Stimulated activated CD8-positive, alpha-beta memory T cell treated with anti-CD3 and anti-CD28 coated beads, Interleukin-4, amount 100 ng/mL, for 24 hours (primary cell): ENCODE measurements at places on chromosomes 2 and 18.

- DNase-seq: no peak
Observed at GRCh38 chr2:28802975-28803429, 7.6 kb upstream of the SPDYA start.

DNA sequence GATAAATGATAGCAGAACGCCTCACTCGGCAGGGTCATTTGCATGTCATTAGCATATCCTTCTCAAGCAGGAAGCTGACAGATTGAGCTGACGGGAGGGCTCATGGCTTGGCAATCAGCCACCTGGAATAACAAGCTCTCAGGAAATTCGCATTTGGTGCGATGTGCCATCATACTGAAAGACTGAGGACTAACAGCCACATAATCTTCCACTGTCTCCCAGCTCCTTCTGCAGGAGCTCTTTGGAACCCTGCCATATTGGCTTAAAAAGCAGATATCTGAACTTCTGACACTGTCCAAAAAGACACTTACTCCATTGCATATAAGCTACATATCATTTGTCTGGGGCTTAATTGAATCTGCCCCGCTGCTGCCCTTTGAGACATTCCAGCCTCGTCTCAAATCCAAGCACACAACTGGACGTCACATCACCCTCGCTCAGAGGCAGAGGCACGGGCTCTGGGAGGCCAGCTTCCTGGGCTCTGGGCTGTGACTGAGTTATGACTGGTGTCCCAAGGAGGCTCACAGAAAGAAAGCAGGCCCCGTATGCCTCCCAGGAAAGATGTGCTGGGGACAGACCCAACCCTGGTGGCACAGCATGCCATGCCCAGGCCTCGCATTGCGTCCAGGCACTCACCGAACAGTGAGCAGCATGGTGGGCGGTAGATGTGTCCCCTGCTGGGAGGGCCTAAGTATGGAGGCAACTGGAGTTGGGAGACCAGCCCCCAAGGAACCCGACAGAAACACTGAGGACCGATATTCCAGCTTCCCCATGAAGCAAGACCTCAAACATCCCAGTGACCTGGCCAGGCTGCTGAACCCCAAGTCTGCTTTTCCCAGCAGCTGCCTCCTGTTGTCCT, 228.0 kb downstream of the ATAD2B start:
- DNase-seq: no peak

DNA sequence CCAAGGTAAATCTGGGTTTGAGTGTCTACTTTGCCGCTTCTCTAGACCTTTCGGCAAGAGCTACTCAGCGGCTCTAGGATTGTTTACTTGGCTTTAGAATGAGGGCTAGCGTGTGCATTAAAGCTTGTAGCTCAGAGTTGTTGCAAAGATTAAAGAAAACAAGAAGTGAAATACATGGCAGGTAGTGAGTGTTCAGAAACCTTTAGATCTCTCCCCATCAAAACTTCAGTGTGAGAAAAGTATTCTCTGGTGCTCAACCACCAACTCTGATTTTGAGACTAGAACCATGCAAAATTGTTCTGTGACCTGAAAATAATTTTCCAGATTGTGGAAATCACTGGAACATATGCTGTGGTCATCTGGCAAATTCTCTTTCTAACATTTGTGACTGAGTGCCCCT, 512.0 kb downstream of the CMPK2 start:
- no peak for DNase-seq

- DNase-seq: no peak
Observed at GRCh38 chr2:70123051-70123828, 36.0 kb downstream of the PCBP1 start.

GRCh38 chr18:80143881-80144280, 34.8 kb downstream of the ADNP2 start:
- no peak for DNase-seq

DNA sequence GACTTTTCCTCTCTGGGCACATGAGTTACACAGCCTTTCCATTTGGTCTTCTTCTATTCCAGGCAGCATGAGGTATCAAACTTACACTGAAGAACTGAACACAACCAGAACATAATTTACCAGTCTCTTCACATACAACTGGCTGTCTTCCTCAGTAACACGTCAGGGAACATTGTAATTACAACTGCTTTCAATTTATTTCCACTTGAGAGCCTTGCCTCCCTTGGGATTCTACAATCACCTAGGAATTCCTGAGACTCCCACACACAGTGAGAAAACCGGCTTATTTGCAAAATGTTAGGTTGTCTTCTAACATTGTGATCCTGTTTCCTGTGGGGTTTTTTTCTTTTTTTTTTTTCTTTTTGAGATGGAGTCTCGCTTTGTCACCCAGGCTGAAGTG, 149.9 kb downstream of the TMX3 start:
- no peak for DNase-seq

DNA sequence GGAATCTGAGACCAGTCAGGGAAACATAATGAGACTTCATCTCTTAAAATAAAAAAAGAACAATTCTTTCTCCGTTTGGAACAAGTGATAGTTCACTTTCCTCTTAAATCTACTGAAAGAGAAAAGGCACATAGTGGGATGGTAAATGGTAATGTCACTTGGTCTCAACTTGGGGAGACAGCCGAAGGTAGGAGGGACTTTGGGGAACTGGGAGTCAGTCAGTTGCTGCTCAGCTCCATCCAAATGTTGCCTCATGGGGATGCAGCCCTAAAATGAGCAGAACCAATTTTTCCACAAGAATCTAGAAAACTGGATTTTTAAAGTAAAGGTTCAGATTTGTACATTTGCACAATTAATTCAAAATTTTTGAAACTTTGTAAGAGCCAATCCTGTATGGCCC, 19.2 kb downstream of the RASGRP3 start:
- DNase-seq: no peak

DNA sequence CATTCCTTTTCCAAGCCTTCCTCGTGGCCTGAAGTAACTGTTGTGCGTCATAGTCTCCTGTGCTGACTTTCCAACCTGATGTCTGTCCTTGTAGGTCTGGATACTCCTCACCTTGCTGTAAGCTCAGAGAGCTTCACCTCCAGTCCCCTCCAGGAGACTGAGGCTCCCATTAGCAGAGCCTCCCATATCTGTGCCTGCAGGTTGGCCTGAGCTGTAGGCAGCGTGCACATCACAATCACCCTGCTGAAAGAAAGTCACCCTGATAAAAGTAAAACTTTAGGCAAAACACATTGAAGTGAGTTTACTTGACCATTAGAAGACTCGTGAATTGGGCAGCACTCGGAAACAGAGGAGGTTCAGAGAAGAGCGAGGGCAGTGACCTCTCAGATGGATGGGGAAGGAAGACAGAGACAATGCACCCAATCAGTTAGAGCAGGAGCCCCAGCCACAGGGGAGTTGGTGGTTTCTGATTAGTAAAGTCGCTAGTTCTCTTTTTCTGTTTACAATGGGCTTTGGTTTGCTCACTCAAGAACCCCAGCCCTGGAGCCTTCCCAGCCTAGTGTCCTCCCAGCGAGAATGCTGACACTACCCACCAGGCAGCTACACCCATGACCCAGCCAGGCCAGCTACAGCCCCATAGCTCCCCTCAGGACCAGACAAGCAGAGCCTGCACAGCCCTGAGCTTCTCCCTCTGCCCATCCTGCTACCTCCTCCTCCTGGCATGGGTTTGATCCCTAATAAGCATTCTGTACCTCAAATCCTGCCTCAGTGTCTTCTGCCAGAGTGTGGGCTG, 12.1 kb upstream of the TPO start:
- DNase-seq: no peak

- no peak for DNase-seq
Observed at GRCh38 chr2:171436307-171436706, 2.3 kb downstream of the DCAF17 start.

DNA sequence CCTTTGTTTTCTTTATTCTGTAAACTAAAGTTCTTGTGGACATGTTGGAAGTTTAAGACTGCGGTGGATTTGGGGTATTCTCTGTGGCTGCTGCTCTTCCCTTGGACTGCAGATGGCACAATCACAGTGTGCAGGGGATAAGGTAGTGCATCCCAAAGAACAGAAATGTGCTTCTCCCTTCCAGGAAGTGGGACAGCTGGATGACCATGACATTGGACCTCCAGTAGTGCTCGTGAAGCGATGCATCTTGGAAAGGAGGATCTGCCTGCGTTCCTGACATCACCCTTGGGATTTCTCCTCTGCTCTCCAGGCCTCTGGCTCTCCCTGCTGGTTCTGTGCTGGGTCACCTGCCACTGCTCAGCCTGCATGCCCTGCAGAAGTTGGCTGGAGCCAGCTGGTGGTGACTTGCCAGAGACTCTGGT, 109.9 kb downstream of the SLC4A3 start:
- no peak for DNase-seq

DNA sequence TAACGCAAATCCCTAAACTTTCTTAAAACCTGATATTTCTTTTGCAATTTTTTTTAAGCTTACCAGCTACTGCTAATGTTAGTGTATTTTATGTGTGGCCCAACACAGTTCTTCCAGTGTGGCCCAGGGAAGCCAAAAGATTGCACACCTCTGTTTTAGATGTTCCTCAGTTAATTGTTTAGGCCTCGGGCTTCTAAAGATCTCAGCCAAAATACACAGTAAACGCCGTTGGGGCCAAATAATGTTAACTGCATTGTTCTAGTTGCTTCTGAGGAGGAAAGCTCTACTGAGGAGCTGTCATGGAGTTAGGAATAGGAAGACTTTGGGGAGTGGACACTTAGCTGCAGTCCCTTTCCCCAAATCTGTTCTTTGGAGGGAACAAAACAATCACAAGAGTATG, 2.0 kb downstream of the HSPE1 start:
- no peak for DNase-seq

DNA sequence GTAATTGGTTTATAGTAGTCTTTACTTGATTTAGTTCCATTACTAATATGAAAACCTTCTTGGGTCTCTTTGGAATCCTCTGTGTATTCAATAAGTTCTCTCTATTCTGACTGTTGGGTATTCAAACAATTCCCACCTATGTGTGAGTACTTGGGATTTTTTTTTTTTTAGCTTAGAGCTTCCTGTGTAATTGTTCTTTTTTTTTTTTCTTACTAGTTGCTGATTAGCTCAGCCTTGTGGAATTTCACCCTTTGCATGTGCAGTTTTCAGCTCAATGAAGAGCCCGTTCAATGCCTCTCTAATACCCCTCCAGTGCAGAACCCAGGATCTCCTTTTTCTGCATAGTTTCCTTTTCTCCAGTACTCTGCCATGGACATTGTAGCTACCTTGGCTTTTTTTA, 339.1 kb upstream of the GALNT5 start:
- no peak for DNase-seq

- DNase-seq: no peak
Observed at GRCh38 chr2:237294460-237294859, 119.5 kb downstream of the COL6A3 start.

DNA sequence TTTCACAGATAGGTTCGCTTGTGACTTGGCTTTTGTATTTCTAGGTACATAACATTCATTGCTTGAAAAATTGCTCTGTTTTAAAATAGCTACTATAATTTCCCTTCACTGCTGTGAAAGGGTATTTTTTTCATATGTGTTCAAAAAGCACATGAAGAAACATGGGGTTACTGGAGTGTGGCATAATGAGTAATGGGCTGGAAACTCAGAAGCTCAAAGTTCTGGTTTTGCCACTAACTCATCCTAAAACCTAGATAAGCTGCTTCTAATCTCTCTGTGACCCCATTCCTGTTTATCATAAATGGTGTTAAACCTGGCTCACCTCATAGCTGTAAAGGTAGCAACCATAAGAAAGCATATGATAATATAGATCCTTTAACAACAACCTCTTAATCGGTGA, 319.3 kb downstream of the PTPRM start:
- DNase-seq: no peak

- no peak for DNase-seq
Observed at GRCh38 chr2:223644136-223644535, 42.0 kb upstream of the SCG2 start.

- no peak for DNase-seq
Observed at GRCh38 chr18:56124186-56124585, 514.2 kb downstream of the TXNL1 start.

GRCh38 chr2:199160677-199161465, 296.9 kb downstream of the SATB2 start:
- no peak for DNase-seq

DNA sequence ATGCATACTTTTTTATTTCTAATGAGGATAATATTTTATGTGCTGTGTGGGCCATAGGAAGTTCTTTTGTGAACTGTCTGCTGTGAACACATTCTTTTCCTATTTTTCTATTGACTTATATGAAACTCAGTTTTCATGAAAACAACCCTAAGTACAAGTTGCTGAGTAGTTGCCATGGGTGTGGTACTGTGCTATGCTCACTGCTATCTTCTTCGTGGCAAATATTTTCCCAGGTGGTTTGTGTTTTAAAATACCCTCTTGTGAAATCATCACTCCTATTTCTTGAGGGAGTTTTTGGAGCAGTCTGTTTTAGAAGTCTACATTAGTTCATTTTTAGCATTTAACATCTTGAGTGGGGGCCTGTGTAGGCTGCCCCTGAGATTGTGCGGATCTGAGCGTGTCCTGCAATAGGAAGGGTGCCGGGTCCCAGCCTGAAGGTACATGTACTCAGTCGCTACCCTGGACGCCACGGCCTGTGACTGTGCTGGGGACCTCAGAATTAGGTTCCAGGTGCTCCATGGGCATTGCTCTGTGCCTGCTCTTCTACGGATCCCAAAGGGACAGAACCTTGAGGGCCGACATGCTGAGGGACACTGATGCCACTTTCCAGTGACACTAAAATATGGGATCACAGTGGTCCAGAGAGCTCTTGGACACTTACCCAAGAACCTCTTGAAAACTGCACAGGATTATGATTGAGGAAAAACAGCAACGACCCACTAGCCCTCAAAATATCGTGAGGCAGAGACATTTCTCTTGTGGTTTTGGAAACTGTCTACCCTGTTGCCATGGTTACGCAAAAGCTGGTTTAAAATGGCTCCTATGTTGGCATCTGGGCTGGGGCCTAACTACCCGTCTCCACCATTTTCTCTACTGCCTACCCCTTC, 480.4 kb downstream of the TGIF1 start:
- no peak for DNase-seq

- no peak for DNase-seq
Observed at GRCh38 chr18:31432316-31432715, 15.2 kb upstream of the DSG3 start.

- no peak for DNase-seq
Observed at GRCh38 chr2:179020156-179020750, 29.7 kb downstream of the CCDC141 start.

DNA sequence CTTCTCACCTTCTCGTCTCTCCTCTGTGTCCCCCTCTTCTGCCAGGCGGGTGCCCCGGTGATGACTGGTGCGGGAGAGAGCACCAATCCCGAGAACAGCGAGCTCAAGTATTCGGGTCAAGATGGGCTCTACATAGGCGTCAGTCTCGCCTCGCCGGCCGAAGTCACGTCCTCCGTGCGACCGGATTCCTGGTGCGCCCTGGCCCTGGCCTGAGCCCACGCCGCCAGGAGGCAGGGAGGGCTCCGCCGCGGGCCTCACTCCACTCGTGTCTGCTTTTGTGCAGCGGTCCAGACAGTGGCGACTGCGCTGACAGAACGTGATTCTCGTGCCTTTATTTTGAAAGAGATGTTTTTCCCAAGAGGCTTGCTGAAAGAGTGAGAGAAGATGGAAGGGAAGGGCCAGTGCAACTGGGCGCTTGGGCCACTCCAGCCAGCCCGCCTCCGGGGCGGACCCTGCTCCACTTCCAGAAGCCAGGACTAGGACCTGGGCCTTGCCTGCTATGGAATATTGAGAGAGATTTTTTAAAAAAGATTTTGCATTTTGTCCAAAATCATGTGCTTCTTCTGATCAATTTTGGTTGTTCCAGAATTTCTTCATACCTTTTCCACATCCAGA, 31.3 kb downstream of the GATA6 start:
- no peak for DNase-seq
